HuH-7.5 (cell line): ENCODE measurements at places on chromosomes 6 and 20.
A peak's percentile ranks its signal among the peaks of the same experiment; 100 is the strongest.

GRCh38 chr20:2800521-2801285 is at the start of gene CPXM1:
TSS of gene CPXM1 (minus strand) at chr20:2800627. CDS start at chr20:2800572, 55 bp downstream.
- DNase-seq, result peak; percentile 25

- DNase-seq, result peak; percentile 29
Measured at GRCh38 chr20:48421547-48421946, 406.3 kb downstream of the PREX1 start.

DNA sequence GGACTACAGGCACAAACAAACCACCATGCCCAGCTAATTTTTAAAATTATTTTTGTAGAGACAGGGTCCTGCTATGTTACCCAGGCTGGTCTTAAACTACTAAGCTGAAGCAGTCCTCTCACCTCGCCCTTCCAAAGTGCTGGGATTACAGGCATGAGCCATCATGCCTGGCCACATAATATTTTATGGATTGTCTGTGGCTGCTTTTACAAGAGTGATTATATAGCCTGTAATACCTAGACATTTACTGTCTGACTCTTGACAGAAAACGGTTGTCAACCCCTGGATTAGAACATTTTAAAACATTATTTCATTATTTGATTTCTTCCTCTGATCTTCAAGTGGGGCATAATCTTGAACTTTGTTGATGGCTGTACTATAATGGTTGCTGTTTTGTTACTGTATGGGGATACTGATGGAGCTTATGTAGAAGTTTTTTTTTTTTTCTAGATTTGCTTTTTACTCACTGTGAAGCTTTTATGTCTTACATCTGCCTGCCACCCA is 14.3 kb downstream of the PARD6B start:
- no peak for DNase-seq

DNA sequence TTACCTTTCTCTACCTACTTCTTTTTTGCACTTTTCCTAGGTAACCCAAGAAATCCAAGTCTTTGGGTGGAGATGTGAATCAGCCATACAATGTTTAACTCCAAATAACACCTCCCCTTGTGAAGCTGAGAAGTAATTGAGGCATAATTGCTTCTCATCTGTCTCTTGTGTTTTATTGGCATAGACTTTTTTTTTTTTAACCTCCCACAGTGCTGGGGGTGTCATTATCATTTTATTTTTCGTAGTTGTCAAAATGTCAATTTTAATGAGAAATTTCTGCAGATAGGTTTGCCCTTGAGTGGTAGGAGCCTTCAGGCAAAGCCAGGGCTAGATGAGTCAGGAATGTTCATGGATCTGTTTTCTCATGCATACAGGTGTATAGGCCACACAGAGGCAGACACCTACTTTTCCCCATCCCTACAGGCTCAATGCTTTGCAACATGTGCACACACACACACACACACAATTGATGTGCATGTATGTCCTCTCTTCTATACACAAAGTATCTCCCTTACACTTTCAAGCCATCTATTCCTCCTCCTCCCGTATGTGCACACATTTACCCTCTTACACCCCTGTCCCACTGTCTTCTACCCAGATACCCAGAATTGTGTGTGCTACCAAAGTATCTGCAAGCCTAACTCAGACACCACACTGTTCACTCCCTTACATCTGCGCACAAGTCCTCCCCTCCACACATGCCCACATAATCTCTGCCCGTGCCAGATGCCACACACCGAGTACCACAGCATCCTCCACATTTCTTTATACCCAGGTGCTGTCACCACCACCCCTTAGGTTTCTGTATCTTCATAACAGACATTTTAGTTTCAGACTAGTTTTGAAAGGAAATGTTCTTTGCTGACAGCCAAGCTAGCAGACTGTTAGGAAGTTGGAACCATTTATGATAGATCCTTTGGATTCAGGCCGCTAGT is 22.0 kb downstream of the RALY start:
- DNase-seq, result no peak

DNA sequence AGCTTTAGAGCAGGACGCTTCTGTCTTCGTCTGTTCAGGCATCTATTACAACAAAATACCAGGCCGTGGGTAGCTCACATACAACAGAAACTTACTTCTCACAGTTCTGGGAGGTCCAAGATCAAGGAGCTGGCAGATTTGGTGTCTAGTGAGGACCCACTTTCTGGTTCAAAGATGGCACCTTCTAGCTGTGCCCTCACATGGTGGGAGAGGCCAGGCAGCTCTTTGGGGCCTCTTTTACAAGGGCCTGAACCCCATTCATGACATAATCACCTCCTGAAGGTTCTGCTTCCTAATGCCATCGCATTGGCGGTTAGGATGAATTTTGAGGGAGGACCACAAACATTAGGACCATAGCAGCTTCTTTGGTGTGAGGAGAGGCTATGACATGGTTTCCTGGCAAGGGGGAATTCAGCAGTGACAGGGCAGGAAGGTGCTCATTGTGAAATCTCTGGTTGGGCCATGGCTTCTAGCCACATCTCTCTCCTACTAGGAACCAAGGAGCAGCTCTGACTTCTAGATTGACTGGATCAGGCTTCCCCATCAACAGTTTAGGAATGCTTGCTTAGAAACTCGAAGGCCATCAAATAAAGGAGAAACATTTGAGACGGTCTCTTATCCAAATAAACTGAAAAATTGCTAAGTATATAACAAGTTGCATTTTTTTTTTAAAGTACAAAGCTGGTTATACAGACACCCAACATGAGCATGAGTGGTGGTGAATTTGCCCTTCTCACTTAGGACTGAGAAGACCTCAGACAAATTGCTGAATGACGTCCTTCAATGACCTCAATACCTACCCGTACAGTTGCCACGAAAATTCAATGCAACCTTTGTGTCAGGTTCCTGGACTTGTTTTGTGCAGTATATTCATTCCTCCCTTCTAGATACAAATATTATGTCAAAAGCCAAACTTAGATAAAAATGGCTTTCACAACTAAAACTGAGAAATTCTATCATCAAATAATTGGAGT is 140.7 kb downstream of the ZDHHC14 start:
- no peak for DNase-seq

GRCh38 chr6:27847706-27848105 is 64.5 kb downstream of the OR2B2 start:
- DNase-seq, result no peak
